Left kidney (tissue), 8 donors: ENCODE measurements at places on chromosomes 7 and 10. TPM values are rescaled to one million over a fixed set of nuclear protein-coding genes. Genes with fewer than 3 reads are reported as not detected.

HOGA1 gene
- 49.0 TPM for polyA plus RNA-seq

ZNF735 gene
- not detected for polyA plus RNA-seq

C10orf143 gene
- polyA plus RNA-seq, result 6.6 TPM

PDE1C gene
- polyA plus RNA-seq, result 4.6 TPM

CALHM1 gene
- polyA plus RNA-seq, result 0.05 TPM

GBX1 gene
- polyA plus RNA-seq, result 0.22 TPM

OR6B1 gene
- not detected for polyA plus RNA-seq
